ENCODE measurements at places on chromosomes 3 and 15.

- no peak for DNase-seq
Observed at GRCh38 chr3:24639061-24639460, 144.4 kb upstream of the THRB start.

- DNase-seq = no peak
Observed at GRCh38 chr3:45864760-45865519, 21.4 kb upstream of the CCR9 start.

GRCh38 chr15:100202309-100202960, 139.3 kb downstream of the ADAMTS17 start:
- no peak for DNase-seq

GRCh38 chr15:83107841-83108181, 366 bp downstream of the TM6SF1 start:
- no peak for DNase-seq

GRCh38 chr15:80323285-80323684, 71.3 kb upstream of the CTXND1 start:
- no peak for DNase-seq

GRCh38 chr3:2851361-2851760, 258.8 kb downstream of the IL5RA start:
- no peak for DNase-seq

DNA sequence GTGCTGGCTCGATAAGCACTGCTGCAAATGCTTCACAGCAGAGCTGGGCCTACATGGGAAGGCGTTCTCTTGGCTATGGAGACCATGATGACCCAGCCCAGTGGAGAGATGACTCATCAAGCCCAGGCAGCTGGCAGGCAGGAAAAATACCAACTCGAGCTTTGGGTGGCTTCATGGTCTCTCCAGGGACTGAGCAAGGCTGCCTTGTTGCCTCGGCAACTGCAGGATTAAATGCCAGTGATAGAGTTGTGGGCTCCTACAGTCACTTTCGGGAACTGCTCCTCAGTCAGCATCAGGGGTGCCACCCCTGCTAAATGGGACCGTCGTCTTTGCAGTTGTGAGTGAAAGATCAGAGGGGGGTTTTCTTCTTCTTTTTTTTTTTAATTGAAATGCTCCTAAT, 54.6 kb upstream of the MYZAP start:
- peak; percentile 96 for DNase-seq
